ENCODE measurements at places on chromosomes 3 and 15.

- no peak for DNase-seq
Observed at GRCh38 chr15:71218272-71218805, 103.1 kb downstream of the THSD4 start.

DNA sequence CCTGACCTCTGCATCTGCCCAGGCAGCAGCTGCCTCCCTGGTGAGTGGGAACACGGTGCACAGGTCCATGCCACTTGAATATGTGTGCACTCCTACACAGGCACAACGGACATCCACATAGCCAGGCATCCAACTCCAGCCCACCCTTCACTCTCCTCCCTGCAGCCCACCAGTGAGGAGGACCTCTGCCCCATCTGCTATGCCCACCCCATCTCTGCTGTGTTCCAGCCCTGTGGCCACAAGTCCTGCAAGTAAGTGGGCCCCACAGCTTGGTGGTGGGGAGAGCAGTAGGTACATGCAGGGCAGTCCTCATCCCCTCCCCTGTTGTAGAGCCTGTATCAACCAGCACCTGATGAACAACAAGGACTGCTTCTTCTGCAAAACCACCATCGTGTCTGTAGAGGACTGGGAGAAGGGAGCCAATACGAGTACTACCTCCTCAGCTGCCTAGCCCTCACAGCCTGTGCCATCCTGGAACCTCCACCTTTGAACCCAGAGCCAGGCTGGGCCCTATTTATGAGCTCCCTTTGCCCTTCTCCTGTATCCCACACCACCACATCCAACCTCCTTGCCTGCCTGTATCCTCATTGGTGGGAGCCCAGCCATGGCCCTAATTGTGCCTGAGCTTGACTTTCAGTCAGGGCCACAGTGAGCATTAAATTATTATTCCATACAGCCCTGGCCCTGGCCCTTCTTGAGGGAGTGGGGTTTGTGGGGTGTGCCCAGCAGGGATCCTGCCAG lies 1.5 kb upstream of the AMIGO3 start:
- no peak for DNase-seq

GRCh38 chr3:72768936-72769335 lies 79.3 kb downstream of the SHQ1 start:
- DNase-seq, result no peak

DNA sequence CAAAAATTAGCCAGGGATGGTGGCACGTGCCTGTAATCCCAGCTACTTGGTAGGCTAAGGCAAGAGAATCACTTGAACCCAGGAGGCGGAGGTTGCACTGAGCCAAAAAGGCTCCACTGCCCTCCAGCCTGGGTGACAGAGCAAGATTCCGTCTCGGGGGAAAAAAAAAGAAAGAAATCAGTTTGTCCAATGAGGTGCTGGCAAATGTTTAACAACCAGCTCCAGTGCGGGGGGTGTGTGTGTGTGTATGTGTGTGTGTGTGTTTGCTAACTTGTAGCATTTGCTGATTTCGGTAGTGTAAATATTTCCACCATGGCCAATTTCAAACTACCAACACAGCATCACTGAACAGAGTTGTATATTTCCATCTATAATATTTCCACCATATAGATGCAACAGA lies 23.8 kb upstream of the IDH2 start:
- DNase-seq, result no peak

- no peak for DNase-seq
Observed at GRCh38 chr15:100705065-100705464, 102.7 kb downstream of the ASB7 start.

GRCh38 chr3:36401056-36401455 lies 20.8 kb downstream of the STAC start:
- DNase-seq, result no peak

- no peak for DNase-seq
Observed at GRCh38 chr15:48625126-48625525, 20.4 kb downstream of the FBN1 start.

DNA sequence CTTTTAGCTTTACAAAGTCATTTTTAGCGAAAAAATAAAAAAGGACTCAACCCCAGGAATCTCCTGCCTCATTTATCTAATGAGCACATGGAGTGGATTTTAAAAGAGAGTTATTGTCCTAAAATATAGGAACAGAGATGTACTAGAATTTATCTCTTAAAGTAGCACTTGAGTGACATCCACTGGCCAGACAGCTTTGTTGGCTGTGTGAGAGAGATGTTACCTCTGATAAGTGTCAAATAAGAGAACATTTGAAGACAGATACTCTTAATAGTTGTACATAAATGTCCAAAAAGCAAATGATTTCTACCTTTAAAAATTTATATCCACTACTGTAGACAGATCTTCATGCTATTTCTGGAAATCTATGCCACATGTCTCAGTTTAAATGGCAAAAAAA lies 12.3 kb upstream of the MFSD1 start:
- peak; percentile 90 for DNase-seq

GRCh38 chr15:88012233-88012632 lies 244.3 kb downstream of the NTRK3 start:
- no peak for DNase-seq

GRCh38 chr15:73751511-73751898 lies 1.6 kb downstream of the INSYN1 start:
- DNase-seq, result no peak

DNA sequence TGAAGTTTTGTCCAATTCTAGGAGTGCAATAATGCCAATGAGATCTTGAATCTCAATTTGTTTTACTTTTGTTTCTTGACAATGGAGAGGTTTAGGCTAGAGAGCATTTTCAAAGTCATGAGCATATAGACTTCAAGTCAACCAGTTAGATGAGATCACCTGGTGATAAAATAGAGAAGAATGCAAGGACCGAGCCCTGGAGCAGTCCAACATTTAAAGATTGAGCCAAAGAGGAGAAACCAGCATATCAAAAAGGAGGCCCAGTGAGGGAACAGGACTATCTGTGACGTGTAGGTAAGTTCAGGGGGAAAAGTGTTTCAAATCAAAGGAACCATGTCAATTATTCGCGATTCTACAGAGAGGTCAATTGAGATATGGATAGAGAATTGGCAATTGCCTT lies 1.7 kb upstream of the PIAS1 start:
- no peak for DNase-seq

GRCh38 chr3:56421205-56421604 lies 47.1 kb downstream of the ERC2 start:
- no peak for DNase-seq

DNA sequence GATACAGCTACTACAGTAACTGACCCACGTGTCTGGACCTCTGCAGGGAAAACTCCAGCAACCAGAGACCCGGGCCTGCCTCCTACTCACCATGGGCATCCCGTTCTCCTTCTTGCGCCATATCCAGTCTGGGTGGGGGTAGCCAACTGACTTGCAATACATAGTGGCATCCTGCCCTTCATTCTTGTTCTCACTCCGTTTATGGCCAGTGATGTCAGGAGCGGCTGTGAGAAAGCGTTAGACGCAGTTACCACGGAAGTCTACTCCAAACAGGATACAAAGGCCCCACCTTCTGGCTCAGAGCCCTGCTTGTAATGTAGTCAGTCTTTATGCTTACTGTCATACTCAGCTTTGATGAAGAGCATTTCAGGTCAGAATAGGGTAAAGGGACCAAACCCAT lies 59.6 kb downstream of the NPTN start:
- peak; percentile 88 for DNase-seq

DNA sequence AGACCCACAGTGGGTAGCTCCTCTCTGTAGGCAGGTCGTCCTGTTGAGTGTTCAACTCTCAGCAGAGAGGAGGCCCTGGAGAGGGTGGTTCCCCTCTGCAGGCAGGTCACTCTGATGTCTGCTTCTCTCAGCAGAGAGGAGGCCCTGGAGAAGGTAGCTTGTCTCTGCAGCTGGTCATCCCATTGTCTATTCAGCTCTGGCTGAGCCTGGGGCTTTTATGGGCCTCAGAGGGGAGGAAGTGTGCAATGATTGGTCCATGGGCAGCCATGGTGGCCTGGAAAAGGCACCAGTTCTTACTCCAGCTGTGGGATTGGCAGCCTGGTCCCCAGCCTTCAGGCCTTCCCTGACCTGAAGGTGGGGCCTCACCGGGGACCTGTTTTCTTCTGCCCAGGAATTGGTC lies 52.9 kb downstream of the PPCDC start:
- no peak for DNase-seq

DNA sequence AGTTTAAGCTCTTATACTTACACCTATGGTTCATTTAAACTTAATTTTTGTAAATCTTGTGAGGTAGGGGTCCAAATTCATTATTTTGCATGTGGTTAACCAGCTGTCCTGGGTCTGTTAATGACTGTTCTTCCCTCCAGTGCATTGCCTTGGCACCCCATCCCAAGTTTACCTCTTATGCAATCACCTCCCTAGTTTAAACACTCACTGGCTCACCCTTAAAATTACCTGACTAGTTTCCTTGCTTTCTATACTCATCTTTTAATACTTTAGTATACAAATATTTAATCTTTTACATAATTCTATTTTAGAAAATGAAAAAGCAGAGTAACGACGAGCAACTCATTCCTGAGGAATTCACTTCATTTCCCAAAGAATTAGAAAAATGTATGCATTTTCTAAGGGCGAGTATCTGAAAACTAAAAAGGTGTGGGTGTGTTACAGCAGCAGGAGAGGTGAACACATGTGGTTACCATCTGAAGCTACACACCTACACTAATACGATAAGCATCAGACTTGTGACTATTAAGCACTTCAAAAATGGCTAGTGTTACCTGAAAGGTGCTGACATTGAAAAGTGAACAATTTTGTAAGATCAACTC lies 33.7 kb downstream of the TJP1 start:
- DNase-seq, result peak; percentile 25

GRCh38 chr3:128859630-128860029 lies 19.8 kb upstream of the ACAD9 start:
- peak; percentile 13 for DNase-seq

DNA sequence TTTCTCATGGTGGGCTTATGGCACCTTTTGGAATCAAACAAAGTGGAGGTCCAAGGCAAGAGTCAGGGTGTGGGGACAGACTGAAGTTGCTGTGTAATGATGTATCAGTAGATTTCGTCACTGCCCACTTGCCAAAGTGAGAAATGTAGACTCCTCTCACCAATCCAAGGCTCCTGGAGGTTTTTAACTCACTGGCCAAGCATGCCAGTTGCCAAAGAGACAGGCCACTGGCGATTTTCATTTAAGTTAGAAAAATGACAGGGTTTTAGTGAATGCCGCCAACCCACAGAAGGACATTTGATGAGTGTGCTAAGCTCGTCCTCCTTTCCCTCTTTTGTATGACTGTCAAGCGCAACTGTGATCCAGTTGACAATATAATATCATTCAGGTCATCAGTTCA lies 209.2 kb downstream of the FEZF2 start:
- no peak for DNase-seq

DNA sequence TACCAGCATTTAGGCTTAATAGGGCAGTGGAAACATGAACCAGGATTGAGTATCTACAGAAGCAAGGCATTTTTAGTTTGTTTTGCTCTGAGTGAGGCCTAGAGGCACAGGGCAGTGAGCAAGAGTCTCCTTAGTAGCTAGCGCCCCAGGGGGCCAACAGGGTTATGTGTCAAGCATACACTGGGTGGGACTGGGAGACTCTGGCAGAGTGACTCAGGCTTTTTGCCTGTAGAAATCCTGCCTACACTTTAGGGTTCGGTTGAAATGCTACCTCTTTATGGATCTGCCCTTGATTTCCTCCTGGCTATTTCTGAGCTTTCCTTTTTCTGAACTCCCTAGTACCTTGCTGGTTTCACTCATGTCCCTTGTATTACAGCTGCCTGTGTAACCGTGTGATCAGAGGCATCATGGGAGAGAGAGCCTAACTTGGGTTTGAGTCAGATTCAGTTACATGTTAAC lies 72.2 kb downstream of the TOP2B start:
- DNase-seq, result peak; percentile 97

DNA sequence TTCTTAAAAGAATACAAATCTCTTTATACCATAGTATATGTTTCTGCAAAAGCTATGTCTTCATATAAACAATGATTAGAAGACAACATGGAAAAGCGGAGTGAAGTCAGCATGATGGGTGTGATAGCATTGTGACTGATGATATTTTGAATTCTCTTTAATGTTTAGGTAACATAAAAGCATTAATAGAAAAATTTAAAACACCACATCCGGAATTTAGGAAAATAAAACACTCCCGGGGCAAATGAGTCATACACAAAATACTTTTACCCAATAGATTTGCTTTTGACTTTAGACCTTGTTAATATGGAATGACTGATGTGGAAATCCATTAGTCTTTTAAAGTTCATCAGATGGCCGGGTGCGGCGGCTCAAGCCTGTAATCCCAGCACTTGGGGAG lies 134.7 kb downstream of the P3H2 start:
- DNase-seq, result peak; percentile 36

GRCh38 chr3:179603831-179604230 lies 607 bp downstream of the MRPL47 start:
- DNase-seq, result peak; percentile 4

- DNase-seq, result peak; percentile 69
Observed at GRCh38 chr3:196837819-196838420, 29.8 kb upstream of the SENP5 start.

DNA sequence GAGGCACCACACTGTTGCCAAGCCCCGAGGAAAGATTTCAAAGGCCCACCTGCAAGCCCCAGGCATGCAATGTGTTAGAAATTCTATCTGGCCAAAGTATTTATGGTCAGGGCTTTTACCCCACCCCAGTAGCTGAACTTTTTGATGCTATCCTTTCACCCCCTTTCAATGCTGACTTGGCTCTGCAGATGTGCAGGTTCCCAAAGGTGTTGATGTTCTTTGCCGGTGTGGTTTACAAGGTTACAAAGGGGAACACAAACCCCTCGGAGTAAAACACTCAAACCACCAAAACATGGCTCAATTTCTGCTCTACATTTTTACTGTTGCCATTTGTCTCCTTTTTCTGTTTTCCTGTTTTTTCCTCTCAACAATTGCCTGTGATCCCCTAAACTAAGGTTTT lies 145.4 kb upstream of the BNIP2 start:
- DNase-seq, result no peak

GRCh38 chr15:85337425-85338074 lies 42.9 kb upstream of the AKAP13 start:
- no peak for DNase-seq

DNA sequence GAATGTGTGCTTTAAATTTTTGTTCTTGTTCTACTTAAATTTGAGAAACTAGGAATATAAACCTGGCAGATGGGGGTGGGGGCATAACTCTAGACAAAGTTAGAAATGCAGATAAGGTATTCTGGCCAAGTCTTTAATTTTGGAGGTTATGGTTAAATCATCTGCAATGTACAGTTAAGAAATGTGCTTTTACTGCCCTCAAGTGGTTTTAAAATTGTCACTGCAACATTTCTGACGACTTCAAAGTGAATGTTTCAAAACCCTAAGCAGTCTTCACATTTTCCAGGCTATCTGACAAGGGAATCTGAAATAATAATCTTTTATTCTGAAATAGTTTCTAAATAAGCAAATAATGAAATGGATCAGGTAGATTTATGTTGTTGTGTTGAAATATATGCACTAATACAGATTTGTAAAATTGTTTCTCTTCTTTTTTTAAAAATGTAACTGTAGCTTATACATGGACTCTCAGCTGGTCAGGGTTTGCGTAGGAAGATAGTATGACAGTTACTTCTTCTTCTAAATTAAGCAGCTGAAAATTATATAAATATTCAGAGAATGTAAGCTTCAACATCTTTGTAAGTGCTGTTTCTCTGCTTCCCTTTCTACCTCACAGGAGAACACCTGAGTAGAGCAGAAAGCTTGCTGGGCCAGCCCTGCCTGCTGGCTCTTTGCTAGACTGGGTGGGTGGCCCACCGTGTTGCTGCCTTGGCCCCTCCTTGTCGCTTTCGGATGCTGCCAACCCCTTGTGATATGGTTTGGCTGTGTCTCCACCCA lies 45.0 kb downstream of the SUCNR1 start:
- peak; percentile 87 for DNase-seq

All from choroid plexus epithelial cell (primary cell).